ENCODE measurements at places on chromosomes 12 and 14. TPM values are rescaled to one million over a fixed set of nuclear protein-coding genes. Genes with fewer than 3 reads are reported as not detected.

DNA sequence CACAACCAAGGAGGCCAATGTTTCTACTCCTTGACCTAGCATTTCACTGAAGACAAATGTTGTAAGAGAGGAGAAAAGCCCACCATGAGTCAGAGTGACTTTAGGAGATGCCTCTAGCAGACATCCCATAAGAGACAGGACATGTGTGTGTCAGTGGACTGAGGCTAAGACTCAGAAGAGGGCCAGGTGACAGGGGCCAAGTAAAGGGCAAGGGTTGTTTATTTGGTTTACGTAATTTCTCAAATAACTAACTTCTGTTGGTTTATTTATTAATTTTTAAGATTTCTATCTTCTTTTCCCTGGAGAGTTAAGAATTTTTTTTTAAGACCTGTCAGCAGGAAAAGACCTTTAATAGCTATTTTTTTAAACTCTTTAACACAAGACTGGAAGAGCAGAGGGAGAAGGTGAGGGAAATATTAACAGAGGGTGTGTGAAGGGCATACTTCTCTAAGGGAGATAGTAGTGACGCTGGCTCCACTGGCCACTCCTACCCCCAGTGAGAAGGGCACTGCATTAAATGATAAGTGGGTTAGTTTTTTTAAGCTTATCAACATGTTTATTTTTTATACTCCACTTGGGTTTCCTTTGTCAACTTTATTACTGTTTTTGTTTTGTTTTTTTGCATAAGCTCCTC, 3.4 kb downstream of the PNP start:
- DNase-seq: no peak

DNA sequence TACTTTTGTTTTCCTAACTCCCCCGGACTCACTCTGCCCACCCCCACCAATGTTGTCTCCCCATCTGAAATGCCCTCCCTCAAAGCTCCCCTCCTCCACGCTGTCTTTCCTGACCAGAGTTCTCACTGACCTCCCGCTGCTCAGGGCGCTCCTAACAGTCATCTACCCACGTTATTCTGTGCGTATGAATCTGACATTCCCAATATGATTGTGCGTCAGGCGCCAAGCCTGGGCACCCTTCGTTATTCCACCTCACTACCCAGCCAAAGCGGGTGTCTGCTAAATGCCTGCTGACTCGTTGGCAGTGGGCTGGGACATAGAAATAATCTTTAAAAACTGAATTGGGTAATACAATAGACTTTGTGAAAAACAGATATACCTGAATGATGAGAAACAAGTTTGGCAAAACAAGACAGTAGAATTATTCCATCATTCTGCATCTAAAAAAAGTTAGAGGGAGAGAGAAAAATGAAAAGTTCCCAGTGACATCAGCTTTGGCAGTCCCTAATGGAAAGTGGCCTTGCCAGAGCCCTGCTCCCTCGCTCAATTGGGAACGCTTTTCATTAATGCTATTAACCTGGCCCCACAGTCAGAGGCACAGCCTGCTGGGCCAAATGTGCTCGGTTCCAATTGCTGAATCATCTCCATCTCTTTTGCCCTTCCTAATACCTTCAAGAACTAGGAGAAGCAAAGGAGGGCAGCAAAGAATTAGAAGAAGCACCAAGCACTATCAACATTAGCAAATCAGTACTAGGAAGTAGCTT, 74.0 kb upstream of the PLXNC1 start:
- no peak for DNase-seq

Gene RND1
- not detected for total RNA-seq

DNA sequence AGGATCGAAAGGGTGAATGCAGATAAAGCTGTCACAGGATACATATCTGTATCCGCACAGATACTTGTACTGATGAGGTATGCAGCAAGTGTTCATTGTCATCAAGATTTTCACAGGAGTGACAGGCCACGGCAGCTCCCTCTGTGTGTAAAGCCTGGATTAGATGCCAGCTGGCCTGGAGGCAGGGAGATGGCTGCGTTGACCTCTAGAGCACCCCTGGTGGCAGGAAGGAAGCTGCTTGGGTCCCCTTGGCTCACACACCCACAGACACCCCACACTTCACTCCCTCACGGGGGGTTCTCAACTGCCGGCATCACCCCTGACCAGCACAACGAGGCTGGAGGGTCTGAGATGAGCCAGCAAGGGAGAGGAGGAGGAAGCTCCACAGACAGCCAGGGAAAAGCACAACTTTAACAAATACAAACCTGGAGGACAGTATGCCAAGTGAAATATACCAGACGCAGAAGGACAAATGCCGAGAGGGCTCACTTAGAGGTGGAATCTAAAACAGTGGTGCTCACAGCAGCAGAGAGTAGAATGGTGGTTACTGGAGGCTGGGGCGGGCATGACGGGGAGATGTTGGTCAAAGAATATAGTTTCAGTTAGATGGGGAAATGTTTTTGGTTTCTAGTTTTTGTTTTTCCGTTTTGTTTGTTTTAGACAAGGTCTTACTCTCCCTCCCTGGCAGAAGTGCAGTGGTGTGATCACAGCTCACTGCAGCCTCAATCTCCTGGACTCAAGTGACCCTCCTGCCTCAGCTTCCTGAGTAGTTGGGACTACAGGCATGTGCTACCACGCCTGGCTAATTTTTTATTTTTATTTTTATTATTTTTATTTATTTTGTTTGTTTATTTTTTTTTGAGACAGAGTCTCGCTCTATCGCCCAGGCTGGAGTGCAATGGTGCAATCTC, 45.7 kb downstream of the TEAD4 start:
- DNase-seq: no peak

Gene SPIC
- not detected for total RNA-seq

Gene GALNT9
- not detected for total RNA-seq

GRCh38 chr12:46124132-46124847, 133.9 kb upstream of the SCAF11 start:
- DNase-seq: no peak

- no peak for DNase-seq
Measured at GRCh38 chr14:91100102-91100501, 13.8 kb upstream of the DGLUCY start.

DNA sequence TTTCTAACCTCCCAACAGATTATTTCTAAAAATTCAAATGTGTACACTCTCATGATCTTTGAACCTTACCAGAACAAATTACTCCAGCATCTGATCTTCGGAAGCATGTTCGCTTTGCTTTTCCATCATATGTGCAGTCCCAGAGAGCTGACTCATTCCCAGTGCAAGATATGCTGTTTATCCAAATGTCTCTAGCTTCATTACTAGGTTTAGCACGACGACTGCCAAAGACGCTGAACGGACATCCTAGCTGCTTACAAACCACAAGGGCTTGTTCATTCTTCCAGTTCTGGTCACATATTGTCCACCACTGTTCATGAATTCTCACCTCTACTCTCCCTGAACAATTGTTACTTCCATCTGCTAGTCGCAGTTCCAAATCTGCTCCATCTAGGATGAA, 40.5 kb downstream of the CD163L1 start:
- no peak for DNase-seq

DNA sequence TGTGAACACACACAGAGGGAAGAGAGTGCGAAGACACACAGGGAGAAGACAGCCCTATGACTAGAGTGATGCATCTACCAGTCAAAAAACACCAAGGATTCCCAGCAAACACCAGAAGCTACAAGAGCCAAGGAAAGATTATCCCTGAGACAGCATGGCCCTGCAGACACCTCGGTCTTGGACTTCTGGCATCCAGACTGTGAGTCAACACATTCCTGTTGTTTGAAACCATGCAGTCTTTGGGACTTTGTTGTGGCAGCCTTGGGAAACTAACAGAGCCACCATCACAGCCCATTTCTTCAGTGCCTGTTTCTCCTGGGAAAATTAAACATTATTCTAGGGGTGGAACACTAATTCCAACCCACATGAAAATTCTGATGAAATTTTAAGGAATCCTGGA, 220.6 kb downstream of the GXYLT1 start:
- no peak for DNase-seq

- DNase-seq: peak; percentile 92
Measured at GRCh38 chr12:30754750-30755394, at the start of gene CAPRIN2. Gene CAPRIN2 (minus strand): TSS chr12:30754951. CDS start chr12:30753520, 1,431 bp downstream.

GRCh38 chr14:100589760-100590469, 2.7 kb upstream of the BEGAIN start:
- DNase-seq: no peak

- DNase-seq: peak; percentile 79
Measured at GRCh38 chr14:32560209-32560857, 231.2 kb downstream of the AKAP6 start.

Data from HFFc6 (cell line).